CD4-positive, alpha-beta T cell treated with Interleukin-17A for 1 hour (primary cell): ENCODE measurements at places on chromosomes 6 and 20.

DNA sequence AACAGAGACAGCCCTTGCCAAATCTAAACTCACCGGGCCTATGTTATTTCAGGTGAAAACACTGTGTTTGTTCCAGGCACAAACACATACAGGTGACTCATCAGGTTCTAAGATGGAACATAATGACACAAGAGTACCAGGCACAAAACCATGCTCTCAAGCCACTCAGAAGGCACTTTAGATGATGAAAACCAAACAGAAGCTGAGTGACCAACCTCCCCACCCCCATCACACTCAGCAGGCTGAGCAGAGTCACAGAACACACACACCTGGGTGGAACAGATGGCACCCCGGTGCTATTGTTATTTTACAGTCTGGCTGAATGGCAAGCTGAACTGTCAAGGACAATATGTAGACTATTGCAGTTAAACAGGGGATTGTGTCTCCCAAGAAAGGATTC lies 20.6 kb upstream of the NKX2-2 start:
- DNase-seq: no peak

GRCh38 chr20:46435146-46435545 lies 28.7 kb upstream of the ELMO2 start:
- no peak for DNase-seq

DNA sequence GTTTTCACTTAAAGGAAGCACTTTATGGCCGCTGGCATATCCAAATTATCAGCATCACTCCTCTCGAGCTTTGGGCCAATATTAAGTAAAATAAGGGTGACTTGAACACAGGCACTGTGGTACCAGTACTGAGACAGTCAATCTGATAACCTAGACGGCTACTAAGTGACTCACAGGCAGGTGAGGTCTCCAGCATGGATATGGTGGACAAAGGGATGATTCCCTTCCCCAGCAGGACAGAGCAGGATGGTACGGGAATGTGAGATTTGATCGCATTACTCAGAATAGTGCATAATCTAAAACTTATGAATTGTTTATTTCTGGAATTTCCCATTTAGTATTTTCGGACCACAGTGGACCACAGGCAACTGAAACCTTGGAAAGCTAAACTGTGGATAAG lies 55.7 kb downstream of the TNFRSF21 start:
- DNase-seq: no peak

DNA sequence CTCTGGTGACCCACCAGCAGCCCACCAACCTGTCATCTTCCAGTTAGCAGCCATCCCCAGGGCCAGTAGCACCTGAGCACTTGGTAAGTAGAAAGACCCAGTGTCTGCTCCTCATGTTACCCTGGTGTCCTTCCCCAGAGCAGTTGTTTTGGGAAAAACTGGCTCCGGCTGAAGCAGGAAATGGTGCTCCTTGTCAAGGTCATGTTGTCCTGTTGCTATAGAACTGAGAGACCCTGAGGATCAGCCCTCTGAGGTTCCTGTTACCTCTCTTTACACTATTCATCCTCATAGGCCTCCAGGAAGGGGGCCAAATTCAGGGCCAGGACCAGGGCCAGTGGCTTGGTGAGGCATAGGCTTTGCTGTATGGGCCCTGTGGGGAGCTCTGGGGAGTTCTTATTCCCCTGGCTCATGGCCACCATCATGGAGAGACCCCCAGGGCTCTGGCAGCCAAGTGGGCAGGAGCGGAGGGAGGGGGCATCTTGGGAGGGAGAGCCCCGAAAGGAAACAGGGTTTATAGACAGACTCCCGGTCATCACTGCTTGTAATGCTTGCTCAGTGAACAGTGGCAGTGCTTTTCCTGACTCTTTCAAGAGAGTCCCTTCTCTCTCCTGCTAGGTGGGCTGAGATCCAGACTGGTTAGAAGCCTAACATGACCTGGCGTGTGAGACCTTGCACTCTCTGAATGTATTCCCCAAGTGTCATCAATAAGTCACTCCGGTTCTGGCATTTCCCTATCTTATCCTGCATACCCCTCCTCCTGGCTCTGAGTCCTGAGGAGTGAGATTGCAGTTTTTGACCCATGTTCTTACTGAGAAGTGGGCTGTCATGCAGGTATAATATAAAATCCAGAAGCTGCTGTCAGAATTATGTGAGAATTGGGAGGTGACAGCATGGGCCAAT lies 50.7 kb downstream of the PPARD start:
- no peak for DNase-seq
